CD4-positive, alpha-beta T cell treated with Interleukin-6 at 100 ng/mL for 8 hours (primary cell): ENCODE measurements at places on chromosomes 3 and 15.

DNA sequence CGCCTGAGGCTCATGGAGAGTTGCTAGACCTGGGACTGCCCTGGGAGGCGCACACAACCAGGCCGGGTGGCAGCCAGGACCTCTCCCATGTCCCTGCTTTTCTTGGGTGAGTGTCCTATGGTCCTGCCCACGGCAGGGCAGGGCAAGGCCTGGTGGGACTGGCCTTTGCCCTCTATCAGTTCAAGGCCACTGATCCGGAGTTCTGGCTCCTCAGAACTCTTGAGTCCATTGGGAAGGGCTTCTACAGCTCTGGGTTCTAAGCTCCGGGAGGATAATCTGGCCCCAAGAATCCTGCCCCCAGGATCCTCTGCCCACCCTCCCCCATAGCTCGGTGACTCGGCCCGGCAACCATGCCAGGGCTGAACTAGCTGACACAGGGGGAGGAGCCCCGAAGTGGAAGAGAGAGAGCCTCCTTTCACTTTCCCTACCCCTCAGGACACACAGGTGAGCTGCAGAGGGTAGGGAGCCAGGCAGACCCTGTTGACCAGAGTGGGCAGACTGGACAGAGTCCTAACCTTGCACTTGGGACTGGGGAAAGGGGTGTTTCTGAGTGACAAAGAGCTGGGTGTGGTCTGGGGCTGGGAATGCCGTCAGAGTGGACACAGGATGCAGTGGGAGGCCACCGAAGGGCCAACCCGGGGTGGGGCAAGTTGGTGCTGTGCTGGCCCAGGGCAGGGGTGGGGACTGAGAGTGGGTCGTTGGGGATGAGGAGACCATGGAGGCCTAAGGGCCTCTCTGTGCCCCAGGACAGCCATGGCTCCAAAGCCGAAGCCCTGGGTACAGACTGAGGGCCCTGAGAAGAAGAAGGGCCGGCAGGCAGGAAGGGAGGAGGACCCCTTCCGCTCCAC lies 664 bp downstream of the PARP3 start:
- DNase-seq: peak; percentile 56

- no peak for DNase-seq
Observed at GRCh38 chr3:45165497-45166283, 19.5 kb upstream of the CDCP1 start.

GRCh38 chr15:82548700-82549099 lies 8.4 kb upstream of the RPS17 start:
- no peak for DNase-seq

DNA sequence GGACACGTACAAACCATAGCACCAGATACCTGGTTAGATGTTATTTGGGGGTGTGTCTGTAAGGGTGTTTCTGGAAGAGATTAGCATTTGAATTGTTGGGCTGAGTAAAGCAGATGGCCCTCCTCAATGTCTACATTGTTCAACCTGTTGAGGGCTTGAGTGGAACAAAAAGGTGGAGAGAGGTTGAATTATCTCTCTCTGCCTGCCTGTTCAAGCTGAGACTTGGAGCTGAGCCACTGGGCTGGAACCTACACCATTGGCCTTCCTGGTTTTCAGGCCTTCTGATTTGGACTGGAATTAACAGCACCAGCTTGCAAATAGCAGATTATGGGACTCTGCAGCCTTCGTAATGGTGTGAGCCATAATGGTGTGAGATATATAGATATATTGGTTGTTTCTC lies 71.3 kb upstream of the CORO2B start:
- no peak for DNase-seq

DNA sequence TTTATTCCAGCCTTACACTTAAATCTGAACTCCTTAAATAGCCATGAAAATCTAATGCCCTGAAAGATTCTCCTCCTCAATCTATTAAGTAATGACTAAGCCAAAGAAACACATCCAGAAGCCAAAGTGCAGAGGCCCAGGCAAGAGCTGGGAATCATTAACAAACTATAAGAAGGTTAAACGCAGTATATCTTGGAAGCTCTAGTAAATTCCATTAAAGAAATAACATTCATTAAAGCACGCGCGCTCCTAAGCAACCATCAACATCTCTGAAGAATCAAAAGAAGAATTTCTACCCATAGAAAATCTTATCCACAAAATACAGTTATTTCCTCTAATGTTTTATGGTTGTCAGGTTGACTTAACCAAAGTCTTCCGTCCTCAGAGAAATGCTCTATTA lies 29.5 kb downstream of the MB21D2 start:
- no peak for DNase-seq

DNA sequence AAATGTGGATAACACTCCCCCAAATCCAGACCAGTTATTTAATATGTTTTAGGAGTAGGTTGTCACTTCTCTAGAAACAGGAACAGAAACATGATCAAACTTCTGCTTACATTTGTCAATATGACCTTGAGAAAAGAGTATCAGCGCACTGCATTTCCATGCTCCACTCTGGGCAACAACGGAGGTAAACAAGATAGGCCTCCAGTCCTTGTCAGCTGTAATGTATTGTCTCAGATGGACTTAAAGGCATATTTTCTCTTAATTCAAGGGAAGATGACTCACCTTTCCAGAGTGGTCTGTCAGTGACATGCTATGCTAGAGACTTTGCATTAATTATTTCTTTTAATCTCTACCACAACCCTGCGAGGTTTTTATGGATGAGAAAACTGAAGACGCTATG lies 51.6 kb upstream of the TCF12 start:
- DNase-seq: no peak

DNA sequence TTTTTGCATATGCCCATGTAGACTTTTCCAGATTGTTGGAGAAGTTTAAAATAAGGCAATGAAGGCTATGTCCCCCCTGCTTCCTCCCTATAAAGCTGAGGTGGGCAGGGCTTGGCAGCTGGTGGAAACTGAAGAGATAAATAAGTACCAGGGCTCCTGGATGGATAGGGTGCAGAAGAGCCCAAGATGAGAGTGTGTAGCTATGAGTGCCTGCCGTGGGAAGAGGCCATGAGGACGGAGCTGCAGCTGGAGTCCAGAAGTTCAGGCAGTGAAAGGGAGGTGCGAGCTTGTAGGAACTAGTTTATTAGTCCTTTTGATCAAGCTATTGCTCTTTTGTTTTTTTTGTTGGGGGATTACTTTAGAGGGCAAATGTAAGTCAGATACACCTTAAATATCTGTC lies 52.4 kb downstream of the PHLDB2 start:
- DNase-seq: no peak

DNA sequence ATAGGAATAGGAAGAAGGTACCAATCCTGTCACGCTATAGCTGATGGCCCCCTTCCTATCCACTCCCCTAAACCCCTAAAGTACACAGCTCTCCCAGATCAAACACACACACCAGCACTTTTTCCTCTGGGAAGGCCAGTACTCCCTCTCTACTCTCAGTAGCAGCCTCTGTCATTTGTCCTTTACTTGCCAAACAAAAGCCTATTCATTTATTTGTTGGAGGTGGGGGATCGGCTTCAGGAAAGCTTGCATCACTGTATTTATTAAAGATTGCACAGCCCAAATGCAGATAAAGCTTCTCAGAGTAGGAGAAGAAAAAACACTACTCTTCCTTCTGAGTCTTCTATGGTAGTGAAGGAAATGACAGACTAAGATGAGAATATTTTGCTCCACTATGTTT lies 429.7 kb upstream of the RASGRP1 start:
- no peak for DNase-seq

DNA sequence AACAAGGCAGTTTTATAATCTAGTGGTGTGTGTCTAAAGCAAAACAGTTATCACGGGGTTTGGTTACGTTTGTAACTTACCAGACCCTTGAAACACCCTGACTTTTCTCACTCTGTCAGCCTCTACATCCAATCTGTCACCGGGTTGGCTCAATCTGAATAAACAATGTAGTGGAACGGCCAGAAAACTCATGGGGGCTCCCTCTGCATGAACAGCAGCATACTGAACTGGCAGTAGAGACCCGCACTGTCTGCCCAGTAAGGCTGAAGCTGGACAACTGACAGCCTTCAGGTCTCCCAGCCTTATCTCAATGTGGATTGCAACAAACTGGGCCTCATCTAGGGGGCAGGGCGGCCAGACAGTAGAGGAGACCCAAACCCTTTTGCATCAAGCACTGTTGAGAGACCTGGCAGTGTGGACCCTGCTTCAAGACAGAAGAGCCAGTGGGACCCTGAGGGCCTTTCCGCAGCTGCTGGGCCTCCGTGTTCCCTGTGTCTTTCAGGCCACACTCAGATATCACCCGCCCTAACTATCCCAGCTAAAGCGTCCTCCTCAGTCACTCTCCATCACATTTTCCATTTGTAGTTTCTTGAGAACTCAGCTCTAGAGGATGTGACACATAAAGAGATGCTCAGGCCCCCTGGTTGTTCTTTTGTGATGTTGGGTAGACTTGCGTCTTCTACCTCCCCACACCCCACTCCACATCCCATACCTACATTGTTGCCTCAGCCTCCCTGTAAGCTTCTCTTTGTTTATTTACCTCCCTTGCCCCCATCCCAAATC lies 181.2 kb upstream of the NR2E3 start:
- DNase-seq: no peak

DNA sequence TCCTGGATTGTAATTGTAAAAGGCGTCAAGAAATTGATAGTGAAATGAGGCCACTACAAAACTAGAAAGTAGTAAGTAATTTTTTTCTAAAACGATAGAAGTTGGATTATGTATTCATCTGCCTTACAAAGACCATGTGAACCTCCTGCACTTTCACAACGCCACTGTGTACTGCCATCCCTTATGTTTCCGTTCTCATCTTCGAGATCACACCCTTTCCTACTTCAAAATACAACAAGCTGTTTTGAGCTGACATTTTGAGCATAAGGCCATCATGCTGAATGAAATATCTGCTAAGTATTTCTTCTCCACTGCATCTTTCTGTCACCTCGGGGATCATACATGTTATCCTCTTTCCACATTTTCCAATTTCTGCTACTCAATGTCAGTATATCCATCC lies 885.5 kb downstream of the ROBO1 start:
- DNase-seq: no peak

DNA sequence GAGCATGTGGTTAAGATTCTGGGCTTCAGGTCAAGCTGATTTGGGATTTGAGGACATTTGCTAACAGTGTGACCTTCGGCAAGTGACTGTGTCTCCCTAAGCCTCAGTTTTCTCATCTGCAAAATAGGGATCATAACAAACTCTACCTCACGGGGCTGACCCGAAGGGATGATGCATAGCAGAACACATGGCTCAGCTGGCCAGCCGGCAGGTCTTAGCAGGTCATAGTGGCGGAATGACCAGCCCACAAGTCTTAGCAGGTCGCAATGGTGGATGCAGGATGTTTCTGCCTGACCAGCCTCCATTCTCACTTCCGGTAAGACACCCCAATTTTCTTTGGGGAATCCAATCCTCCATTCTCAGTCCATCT lies 63.3 kb downstream of the IQSEC1 start:
- no peak for DNase-seq

DNA sequence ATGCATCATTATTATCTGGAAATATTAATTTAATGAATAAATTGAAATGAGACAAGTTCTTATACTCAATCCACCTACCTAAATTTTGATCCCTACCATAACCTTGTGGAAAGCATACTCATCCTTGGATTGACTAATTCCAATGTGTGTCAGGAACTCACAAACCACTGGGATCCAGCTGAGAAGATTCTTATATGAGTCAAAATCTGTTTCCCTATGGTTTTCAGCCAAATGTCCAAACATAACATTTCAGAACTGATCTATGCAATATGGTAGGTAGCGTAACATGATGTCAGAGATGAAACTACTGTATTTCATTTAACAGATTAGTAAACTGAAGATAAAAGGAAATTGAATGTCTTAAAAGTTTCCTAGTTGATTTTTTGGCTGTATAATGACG lies 250.0 kb downstream of the PLOD2 start:
- DNase-seq: no peak

- DNase-seq: no peak
Observed at GRCh38 chr3:71135373-71136088, 448.0 kb downstream of the FOXP1 start.

DNA sequence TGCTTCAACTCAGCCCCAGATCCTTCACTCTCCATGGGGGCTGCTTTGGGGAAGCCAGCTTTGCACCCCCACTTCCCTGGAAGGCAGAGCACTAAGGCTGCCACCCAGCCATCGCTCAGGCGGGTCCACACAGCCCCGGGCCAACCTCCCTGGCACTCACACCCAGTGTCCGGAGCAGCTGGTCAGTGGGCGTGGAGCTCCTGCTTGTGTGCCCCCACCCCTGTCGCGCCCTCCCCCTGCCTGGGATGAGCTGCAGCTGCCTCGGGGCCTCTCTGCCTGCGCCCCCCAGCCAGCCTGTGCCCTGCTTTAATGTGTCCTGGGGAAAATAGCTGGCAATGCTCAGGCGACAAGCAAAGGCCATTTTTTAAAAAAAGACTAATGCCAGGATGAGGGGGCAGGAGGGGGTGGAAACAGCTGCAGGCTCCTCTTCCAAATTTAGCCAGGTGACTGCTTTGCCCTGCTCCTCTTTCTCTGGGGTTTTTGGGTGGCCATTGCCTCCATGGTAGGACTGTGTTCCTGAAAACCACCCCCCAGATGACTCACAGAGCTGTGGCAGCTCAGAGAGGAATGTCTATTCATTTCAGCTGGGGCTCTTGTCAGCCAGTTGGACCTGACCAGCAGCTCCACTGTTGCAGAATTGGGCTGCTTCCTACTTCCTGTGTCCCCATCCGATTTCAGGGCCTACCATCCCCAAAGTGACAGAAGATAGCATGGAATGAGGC lies 65.0 kb downstream of the CEMIP start:
- DNase-seq: no peak

DNA sequence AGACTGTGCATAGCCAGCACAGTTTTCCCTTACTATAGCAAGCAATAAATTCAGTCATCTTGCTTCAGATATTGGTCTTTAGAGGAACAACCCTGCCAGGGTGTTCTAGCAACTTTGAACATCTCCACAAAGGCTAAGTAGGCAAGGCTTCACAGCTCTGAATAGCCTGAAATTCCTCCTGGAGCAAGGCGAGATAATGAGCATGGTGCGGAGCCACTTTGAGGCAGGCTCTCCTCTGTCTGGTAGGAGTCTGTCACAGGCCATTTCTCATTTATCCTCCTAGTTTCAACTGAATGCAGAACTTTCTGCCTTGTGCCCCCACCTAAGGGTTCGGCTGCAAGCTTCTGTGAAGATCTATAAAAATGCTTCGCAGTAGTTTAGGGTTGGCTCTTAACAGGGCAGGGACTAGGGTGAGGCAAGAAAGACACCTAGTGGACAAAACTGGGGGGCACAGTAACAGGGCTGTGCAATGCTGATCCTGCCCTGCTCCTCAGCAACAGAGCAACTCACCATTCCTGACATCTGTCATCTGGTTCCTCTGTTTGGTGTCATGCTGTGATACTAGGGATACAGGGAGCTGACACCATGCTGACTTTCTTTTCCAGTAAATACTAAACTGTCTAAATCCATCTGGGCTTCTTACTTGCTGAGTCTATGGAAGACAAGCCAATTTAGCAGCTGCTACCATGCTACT lies 16.6 kb upstream of the EHHADH start:
- DNase-seq: no peak

DNA sequence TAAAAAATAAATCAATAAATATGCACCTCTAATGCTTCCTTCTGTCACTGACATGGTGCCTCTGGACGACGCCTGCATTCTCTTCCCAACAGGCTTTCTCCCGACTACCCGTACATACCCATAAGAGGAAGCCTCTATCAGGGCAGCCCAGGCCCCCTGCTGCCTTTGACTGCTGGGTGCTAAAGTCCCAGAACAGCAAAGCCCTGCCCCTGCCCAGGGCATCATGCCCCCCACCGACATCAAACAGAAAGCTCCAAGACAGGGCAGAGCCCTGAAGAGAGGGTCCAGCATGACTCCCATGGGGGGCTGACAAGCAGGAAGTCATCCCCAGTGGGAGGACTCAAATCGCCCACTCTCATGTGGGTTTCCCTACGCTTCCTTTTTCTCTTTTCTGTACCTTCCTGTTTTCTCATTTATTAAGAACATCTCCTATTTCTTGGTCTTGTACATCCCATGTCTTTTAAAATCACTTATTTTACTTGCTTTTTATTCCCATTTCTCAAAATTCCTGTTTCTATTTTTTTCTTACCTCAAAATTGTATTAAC lies 23.4 kb downstream of the XPC start:
- DNase-seq: no peak
